Urothelium cell line (cell line): ENCODE measurements at places on chromosomes 12 and 14.

- DNase-seq: peak; percentile 69
Observed at GRCh38 chr12:21774358-21775132, at the start of gene KCNJ8. TSS of gene KCNJ8 (minus strand) at chr12:21774706. CDS start at chr12:21773616, 1,090 bp downstream.

GRCh38 chr12:124804011-124804621 lies 59.5 kb downstream of the SCARB1 start:
- DNase-seq: peak; percentile 27

- DNase-seq: peak; percentile 14
Observed at GRCh38 chr12:66648033-66648735, 30.7 kb downstream of the GRIP1 start.

GRCh38 chr14:69328765-69329164 lies 68.8 kb downstream of the GALNT16 start:
- DNase-seq: no peak

DNA sequence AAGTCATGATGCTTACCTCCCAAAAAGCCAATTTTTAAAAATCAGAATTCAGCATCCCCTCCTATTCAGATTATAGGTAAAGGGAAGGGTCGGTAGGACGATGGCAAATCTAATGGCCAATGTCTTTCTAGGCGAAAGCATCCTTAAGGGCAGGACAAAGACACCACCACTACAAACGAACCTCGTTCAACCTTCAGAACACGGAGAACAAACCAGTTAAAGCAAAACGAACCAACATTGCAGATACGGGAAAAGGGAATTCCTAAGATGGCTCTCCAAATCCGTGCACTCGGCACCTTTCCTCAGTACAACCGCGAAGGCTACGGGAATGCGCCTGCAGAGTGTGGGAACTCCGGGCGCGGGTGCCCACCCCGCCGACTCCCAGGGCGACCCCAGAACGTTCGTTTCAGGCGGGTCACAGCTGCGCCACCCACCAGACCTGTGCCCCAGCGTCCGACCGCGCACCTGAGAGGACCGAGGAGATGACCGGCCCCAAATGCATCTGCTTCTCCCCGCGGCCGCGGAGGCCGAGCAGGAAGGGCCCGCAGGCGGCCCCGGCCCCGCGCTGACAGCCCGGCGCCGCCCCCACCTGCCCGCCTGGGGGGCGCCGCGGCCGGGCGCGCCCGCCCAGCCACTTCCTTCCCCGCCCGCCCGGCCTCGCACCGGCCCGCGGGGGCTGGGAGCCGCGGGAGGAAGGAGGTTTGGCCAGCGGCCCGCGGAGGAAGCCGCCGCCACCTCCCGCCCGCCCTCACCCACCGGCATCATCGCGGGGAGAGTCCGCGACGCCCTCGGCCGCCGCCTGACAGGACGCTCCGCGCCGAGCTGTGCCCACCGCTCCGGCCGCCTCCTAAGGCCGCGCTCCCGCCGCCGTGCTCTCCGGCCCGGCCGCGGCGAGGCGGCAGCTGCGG lies 578 bp downstream of the PPP1R13B start:
- DNase-seq: peak; percentile 26

DNA sequence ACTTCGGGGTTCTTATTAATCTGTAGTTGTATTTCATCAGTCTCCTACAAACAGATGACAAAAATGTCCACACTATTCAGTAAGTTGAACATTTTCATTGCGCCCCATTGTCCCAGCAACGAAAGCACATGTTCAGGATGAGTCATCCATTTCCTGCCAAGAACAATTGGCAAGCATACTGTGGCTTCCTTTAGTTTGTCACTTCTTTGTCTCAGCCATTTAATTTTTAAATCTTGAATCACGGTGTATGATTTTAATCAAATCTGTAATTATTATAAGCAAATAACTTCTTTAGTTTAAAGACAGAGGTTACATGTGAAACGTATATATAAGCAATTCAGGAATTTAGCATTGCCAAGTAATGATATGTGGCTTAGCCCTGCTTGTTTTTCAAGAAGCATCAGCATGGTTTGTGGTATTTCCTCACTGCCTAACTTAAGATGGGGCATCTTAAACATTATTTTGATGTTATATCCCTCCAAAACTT lies 211.3 kb upstream of the KRR1 start:
- DNase-seq: peak; percentile 51

DNA sequence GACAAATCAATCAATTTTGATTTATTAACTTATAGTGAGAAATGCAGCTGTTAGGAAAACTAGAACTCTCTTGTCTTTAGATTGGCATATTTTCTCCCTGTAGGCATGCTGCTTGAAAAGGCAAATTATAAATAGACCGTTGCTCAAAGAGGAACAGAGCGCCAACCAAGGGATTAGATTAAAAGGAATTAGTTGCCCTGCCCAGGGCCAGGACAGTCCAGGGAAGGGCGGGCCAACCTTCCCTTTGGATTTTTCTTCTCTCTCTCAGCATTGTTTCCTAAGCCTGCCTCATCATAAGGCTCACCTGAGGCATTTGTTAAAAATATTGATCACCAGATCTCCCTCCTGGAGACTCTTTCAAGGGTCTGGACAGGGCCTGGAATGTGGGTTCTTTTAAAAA lies 8.6 kb downstream of the CIPC start:
- no peak for DNase-seq

- DNase-seq: peak; percentile 44
Observed at GRCh38 chr12:32312049-32312670, 87.2 kb upstream of the FGD4 start.

- no peak for DNase-seq
Observed at GRCh38 chr12:32693036-32693435, 13.9 kb downstream of the DNM1L start.

DNA sequence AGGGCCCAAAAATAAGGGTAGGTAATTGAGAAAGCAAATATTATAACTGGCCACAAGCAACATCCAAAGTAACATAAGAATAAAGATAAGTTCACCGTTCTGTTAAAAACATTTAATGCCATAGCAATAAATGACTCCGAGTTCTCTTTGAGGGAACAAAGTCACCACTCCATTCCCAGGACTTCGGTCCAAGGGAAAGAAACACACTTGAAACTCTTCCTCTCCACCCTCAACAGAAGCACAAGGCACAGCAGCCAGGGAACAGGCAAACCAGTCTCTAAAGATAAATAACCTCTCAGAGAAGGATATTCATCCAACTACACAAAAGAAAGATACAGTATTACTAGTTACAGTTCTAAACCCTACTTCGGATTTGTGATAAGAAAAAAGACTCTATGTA lies 2.5 kb downstream of the SETD3 start:
- DNase-seq: no peak

DNA sequence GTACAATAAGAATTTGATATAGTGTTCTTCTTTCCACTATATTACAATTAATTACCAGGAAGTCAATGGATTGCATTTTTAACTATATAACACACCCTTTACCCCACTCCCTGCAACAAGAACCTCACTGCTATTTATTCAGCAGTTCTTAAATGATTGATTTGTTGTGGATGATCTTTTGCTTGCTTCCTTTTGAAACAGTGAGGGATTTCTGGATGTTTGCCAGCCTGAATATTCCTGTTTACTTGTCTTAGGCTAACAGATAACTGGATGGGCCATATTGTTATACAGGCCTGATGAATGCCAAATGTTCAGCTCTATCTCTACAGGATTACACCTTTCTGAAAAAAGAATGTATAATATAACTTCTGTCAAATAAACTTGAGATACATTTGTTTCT lies 497.6 kb downstream of the APAF1 start:
- no peak for DNase-seq

- DNase-seq: no peak
Observed at GRCh38 chr12:86521870-86522269, 265.7 kb upstream of the MGAT4C start.

- DNase-seq: no peak
Observed at GRCh38 chr12:2961705-2962104, 2.5 kb downstream of the TEAD4 start.
